ENCODE measurements at places on chromosomes 12 and 14.
A peak's percentile ranks its signal among the peaks of the same experiment; 100 is the strongest.

DNA sequence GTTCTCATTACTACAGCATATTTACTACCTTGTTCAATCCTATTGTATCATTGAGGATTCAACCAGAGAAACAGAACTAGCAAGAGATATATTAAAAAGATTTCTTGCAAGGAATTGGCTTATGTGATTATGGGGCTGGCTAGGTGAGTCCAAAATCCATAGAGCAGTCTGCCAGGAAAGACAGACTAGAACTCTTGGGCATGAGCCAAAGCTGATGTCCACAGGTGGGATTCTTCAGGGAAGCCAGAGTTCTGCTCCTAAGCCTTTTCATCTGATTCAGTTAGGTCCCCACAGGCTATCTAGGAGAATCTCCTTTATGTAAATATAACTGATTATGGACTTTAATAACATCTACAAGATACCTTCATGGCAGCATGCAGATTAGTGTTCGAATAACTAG lies 26.0 kb downstream of the PELI2 start:
- DNase-seq, result no peak

DNA sequence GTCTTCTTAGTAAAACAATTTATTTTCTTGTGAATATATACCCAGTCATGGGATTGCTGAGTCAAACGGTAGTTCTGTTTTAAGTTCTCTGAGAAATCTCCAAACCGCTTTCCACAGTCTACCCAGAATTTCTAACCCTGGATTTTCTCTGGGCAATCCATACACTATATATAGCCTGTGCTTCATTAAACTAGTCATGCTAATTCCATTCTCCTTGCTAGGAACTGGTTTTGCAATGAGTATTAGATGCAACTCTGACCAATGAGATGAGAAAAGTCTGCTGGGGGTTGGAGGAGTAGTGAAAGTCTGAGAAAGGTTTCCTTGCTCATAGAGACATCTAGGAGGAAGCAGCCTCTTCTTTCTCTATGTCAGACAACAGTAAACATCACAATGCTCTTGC lies 196.1 kb upstream of the CDKN3 start:
- no peak for DNase-seq

DNA sequence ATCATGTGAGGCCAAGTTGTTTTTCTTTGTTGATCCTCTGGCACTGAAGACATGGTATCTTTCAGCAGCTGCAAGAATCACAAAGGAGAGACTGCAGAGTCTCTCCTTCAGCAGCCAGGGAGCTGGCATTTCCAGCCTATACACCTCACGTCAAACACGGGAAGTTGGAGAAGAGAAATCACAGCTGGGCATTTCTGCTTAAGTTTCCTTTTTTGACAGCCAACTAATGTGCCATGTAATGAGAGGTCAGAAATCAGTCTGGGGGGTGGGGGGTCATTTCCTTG lies 28.3 kb downstream of the PHLDA1 start:
- DNase-seq, result no peak

GRCh38 chr12:120234643-120235368 lies 30.7 kb downstream of the PXN start:
- DNase-seq, result no peak

DNA sequence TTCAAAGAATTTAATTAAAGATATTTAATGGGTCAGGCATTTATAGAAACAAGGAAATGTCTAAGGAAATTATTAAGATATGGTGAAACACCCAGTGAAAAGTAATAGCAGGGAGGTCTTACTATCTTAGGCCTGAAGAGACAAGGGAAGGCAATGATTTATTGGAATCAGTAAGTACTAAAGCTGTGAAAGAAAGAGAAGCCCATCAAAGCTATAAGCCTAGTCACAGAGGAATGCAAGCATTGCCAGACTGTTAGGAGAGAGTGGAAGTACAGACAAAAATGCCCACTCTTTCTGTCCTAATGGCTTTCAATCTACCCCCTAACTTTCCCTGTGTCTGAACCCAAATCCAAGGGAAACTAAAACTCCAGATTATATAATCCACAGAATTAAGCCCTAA lies 69.2 kb upstream of the PIK3C2G start:
- DNase-seq, result no peak

GRCh38 chr12:94149781-94150239 lies 1.4 kb downstream of the PLXNC1 start:
- DNase-seq, result peak; percentile 66

- DNase-seq, result no peak
These were observed 734.2 kb downstream of the MED13L start for GRCh38 chr12:115543269-115543668.

DNA sequence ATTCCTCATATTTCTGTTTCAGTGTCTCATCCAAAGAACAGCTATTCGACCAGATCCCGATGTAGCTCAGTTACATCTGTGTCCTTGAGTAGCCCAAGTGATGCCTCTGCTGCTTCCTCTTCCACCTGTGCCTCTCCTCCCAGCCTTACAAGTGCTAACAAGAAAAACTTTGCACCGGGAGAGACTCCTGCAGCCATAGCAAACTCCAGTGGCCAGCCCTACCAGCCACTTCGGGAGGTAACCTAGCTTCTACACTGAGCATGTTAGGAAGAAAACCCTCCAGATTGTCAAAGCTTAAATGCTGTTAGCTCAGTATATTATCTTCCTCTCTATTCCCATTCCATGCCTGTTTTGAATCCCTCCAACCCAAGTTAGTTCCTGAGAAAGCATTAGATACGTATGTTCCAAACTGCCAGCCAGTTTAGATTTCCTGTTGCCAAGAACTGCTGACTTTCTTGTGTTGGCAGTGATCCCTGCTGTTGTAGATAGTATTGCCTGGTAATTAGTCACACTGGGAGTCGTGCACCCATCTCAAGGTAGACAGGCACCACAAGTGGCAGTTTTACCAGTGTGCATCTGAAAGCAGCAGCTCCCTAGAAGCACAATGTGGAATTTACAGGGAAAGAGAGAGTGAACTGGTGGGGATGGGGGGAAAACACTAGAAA lies 14.0 kb upstream of the KCNH3 start:
- no peak for DNase-seq

DNA sequence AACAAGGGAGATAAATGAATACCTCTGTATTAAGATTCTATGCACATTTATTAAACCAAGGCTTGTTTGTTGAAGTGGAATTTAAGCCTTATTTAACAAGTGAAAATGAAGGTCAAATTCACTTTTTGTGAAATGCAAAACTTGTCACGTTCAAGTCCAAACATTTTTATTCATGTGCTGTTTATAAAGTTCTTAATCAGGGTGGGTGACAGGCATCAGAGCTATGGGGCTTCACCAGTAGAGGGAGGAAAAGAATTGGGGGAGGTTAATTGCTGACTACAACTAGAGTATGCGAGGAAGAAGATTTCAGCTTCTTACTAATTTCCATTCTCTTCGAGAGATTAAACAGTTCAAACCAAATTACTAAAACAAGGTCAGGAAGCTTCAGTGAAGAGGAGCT lies 9.7 kb downstream of the MOK start:
- DNase-seq, result peak; percentile 45

DNA sequence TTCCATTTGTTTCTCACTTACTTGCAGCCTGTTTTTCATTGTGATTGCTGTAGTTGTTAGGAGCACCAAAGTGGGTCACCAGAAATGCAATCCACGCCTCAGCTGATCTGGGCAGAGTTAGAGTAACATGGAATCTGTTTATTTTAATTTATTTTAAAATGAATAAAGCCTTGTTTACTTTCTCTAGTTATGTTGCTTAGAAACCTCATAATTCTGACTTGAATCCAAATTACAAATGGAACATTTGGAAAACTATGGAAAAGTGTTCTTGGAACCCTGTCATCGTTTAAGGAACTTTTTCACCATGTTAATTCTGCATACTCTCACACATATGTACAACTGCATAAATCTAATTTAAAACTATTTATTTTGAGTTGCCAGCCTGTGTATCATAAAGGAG lies 92.2 kb upstream of the DAAM1 start:
- DNase-seq, result no peak

DNA sequence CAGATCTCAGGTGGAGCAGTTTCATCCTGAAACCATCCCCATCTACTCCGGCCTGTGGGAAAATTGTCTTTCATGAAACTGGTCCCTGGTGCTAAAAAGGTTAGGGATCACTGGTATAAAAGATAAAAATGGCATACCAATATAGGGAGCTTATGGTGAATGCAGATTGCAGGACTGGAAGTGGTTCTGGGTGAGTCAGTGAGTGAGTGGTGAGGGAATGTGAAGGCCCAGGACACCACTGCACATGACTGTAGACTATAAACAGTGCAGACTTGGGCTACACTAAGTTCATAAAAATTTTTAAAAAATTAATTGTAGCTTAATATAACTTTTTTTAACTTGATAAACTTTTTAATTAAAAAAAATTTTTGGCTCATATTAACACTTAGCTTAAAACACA lies 67.0 kb upstream of the RD3L start:
- no peak for DNase-seq

GRCh38 chr12:38954238-38954873 lies 49.0 kb upstream of the CPNE8 start:
- DNase-seq, result no peak

- DNase-seq, result no peak
These were observed 130.3 kb upstream of the EGLN3 start for GRCh38 chr14:34081101-34081575.

DNA sequence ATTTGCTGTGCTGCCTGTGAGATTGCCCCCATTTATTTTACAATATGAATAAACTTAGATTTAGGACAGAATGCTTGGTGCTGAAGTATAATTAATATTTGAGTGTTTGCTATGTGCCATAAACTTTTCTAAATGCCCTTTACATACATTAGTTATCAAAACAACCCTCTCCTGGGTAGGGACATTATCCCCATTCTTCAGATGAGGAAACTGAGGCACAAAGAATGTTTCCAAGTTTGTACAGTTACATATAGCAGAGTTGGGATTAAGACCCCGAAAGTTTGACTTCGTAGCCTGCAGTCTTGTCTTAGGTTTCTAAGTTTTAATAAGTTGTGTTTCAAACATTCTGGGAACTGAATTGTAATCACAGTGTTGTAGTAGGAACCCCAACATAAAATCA lies 18.4 kb downstream of the KLHDC2 start:
- DNase-seq, result no peak

- DNase-seq, result peak; percentile 0
These were observed 252.7 kb downstream of the LRFN5 start for GRCh38 chr14:41859336-41859735.

DNA sequence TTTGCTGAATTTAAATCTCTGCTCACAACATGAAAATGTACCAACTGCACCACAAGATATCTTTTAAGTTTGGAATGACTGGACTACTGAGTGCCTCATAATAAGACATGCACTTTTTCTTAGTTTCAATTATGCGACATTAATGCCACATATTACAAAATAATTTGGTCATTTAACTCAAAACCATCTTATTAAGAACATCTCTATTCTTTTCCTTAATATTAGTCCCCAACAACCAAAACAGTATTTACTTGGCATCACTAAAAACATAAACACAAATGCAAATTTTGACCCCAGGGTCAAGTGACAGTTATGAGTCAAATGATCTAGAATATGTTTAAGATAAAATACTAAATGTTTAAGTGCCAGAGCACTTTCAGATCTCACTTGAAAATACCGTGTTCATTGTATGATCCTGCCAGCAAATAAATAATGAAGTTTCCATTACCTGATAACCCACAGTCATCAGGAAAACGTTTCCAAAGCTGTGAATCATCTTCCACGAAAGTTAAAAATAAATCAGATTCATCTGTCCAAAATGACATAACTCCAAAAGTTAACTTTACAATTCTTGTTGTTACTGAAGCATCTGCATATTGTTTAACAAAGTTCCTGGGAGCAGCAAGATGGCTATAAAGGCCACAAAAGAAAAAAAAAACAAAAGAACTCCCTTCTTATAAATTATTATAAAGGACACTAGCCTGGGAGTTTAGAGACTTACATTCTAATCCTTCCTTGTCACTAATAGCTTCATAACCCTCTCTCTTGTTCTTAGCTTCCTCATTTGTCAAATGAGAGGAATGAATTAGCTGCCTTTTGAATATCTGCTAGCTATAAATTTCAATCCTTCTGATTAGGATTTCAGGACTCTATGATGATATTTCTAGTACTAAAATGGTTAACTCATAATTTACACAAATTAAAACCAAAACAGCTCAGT lies 30.5 kb upstream of the AP4S1 start:
- DNase-seq, result no peak

DNA sequence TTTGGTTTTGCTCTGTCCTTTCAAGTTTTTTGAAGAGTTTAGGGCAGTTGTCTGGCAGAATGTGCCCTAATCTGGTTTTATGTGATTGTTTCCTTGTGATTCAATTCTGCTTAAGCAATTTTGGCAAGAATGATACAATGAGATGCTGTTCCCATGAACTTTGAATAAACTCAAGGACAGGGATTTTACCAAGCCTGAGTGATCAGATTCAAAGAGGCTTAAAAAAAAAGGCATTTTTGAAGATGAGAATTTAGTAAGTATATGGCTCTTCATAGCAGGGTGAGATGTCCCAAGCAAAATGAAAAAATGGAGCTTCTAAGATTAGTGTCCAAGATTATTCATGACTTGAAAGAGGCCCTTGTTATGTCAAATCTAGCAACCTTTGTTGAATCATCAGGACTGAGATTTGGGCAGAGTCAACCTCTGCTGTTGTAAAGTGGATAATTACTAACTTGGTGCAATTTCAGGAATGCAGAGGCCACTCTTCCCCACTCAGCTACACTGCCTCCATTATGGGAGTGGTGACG lies 180.6 kb upstream of the NUDT4 start:
- DNase-seq, result no peak

DNA sequence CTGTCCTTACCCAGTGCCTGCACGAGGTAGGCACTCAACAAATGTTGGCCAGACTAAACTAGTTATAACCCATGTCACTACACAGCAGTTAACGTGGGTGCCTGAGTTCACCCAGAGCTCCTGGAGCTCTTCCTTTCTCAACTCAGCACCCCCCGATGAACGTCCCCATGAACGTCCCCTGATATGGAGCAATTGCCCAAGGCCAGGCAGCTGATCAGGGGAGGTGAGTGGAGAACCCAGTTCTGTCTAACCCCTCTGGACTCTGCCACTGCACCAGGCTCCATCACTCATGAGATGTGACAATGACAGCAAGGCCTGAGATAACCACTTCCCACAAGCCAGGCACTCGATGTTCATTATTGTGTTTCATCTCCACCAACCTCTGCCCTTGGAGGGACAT lies 199.0 kb downstream of the BCL11B start:
- no peak for DNase-seq

GRCh38 chr12:25187781-25188180 lies 7.2 kb downstream of the DNAI7 start:
- DNase-seq, result no peak

DNA sequence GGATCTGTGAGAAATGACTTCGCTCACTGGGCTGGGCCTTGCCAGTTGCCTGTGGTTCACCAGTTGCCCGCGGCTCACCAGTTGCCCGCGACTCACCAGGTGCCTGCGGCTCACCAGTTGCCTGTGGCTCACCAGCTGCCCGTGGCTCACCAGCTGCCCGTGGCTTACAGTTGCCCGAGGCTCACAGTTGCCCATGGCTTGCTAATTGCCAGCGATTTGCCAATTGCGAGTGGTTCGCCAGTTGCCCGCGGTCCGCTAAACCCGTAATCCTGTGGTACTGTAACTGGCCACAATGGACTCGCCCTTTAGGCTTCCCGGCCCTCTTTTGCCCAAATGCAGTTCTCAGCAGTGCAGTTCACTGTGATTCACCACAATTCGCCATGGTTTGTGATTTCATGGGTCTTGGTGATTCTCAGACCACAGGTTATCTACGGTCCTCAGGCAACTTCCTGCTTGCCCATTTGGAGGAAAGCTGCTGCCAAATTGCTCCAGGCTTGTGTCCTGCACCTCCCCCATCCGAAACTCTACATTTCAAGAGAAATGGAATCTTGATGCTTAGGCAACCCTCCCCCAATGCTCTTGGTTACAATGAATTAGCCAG lies 15.0 kb upstream of the MEG3 start:
- peak; percentile 64 for DNase-seq

GRCh38 chr12:5710260-5710878 lies 234.7 kb downstream of the ANO2 start:
- DNase-seq, result no peak

All from hematopoietic multipotent progenitor cell treated with erythropoietin and hydrocortisone succinate and interleukin-3 and kit ligand, for 4 days (in vitro differentiated cells).